ENCODE measurements at places on chromosomes 7 and 10.

- no peak for DNase-seq
Measured at GRCh38 chr7:95508780-95509179, 23.0 kb downstream of the ASB4 start.

- DNase-seq = peak; percentile 4
Measured at GRCh38 chr10:77756319-77757232, 119.0 kb upstream of the KCNMA1 start.

- no peak for DNase-seq
Measured at GRCh38 chr7:137731436-137731835, 115.3 kb downstream of the DGKI start.

DNA sequence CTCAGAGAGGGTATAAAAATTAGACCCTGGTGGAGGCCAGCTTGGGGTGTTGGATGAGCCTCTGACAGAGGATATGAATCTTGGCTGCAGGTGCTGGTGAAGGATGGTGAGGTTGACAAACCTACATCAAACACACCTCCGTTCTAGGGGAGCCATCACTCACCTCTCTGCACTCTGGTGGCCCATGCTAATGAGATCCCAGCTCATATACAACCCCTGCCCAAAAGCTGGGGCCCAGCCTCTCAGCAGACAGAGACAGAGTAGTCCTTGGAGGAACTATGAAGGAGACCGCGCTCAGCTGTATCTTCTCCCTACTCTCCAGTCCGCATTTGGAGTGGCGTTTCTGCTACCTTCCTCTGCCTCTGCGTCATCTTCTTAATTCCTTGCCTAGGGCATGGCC, 83.1 kb upstream of the SORCS3 start:
- no peak for DNase-seq

DNA sequence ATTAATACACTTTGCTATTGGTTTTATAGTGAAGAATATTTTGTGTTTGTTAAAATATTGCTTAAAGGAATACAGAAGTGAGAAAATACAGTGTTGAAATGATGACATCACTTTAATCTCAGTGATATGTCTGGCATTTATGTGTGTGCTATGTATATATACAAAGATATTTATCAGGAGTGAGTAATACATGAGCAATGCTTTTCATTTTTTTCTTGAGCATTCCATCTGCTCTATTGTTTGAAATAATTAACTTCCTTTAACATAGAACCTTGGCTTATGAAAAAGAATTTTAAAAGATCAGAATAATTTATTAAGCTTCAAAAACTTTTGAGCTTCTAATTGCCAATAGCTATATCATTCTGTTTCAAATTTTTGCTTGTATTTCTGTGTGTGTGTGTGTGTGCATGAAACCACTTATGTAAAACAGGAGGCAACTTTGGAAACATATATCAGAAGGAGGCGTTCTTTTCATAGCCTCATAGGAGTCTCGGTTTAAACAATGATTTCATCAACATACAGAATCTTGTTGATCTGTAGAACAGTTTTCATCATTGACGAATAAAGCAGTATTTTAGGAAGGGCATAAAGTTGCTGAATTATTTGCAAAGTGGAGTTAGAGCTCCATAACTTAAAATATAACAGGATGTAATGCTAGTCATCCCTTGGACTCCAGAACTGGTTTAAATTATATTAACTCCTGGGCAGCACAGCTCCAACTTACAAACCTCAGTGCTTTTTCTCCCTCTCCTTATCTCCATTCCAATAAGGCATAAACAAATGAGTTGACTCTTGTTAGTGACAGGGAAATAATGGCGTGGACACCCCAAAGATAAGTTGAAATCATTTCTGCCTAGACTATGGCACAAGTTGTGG, 228.4 kb upstream of the DGKB start:
- DNase-seq = no peak

- no peak for DNase-seq
Measured at GRCh38 chr7:78510580-78511188, 712.1 kb downstream of the PHTF2 start.

DNA sequence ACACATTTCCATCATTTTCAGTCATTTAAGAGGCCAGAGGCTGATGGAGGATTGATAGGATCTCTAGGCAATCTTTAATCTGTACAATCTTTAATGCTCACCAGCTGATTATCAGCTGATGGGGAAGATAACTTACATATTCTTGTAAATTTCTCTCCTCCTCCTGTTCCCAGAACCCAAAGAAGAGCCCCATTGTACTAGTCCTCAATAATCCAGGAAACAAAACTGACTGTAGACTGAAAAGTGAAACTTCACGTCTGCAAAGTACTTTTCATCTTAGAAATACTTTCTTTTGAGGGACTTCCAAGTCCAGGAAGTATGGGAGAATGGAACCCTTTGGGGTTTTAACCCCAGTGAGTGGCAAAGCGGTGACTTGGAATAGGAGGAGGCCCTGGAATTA, 283.3 kb downstream of the FRMD4A start:
- no peak for DNase-seq

GRCh38 chr7:103150192-103150591, 1.3 kb upstream of the NAPEPLD start:
- no peak for DNase-seq

DNA sequence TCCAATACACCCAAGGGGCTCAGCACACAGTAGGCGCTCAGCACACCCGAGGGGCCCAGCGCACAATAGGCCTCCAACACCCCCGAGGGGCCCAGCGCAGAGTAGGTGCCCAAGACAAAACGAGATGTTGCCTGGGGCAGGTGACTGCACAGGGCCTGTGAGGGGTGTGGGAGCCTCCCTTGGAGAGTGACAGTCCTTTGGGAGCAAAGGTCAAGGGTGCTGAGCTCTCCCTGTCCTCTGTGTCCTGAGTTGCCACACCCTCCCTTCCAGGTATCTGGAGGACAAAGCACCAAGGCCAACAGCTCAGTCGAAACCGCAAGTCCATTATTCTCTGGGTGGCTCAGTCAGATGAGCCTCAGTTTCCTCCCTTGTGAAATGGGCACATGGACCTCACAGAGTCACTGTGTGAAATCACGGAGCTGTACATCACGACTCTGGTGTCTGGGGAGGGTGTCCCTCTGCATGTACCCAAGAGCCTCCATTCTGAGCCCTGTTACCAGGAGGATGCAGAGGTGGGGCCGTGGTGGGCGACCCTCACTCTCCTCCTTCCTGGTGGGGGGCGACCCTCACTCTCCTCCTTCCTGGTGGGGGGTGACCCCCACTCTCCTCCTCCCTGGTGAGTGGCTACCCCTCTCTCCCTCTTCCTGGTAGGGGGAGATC, 81.3 kb downstream of the FOXL3 start:
- DNase-seq = no peak

- no peak for DNase-seq
Measured at GRCh38 chr7:118844748-118845147, 620.2 kb downstream of the ANKRD7 start.

DNA sequence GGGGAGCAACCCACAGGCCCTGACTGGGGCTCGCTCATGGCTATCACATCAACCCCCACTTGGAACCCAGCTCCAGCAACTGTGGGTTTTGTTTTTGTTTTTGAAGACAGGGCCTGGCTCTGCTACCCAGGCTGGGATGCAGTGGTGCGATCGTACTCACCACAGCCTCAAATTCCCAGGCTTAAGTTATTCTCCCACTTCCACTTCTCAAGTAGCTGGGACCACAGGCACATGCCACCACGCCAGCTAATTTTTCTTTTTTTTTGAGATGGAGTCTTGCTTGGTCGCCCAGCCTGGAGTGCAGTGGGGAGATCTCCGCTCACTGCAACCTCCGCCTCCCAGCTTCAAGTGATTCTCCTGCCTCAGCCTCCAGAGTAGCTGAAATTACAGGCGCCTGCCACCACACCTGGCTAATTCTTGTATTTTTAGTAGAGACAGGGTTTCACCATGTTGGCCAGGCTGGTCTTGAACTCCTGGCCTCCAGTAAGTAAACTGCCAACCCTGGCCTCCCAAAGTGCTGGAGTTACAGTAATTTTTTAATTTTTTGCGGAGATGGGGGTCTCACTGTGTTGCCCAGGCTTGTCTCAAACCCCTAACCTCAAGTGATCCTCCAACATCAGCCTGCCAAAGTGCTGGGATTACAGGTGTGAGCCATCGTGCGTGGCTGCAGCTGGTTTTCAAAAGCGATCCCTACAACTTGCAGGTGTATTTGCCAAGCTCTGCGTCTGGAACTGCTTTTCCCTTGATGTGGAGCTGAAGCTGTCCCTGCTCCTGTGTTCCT, 228.7 kb downstream of the SKIDA1 start:
- no peak for DNase-seq
